ENCODE measurements at places on chromosomes 7 and 10.

- H3K27ac ChIP-seq = no peak overlapping the region
- DNase-seq = no peak
- H3K27me3 ChIP-seq = peaks cover 31% of the 10 kb centered on the region
- peaks cover 14% of the 10 kb centered on the region for H3K4me1 ChIP-seq
- H3K4me3 ChIP-seq = no peak overlapping the region
- H3K36me3 ChIP-seq = no peaks in the 10 kb centered on the region
These were observed 304.5 kb upstream of the NFE2L3 start for GRCh38 chr7:25847336-25848070.

- no peak overlapping the region for H3K27ac ChIP-seq
- no peak for DNase-seq
- H3K27me3 ChIP-seq = no peaks in the 10 kb centered on the region
- H3K4me1 ChIP-seq = peaks cover 30% of the 10 kb centered on the region
- no peak overlapping the region for H3K4me3 ChIP-seq
- H3K36me3 ChIP-seq = no peaks in the 10 kb centered on the region
These were observed 9.3 kb downstream of the OSBPL3 start for GRCh38 chr7:24970676-24971075.

DNA sequence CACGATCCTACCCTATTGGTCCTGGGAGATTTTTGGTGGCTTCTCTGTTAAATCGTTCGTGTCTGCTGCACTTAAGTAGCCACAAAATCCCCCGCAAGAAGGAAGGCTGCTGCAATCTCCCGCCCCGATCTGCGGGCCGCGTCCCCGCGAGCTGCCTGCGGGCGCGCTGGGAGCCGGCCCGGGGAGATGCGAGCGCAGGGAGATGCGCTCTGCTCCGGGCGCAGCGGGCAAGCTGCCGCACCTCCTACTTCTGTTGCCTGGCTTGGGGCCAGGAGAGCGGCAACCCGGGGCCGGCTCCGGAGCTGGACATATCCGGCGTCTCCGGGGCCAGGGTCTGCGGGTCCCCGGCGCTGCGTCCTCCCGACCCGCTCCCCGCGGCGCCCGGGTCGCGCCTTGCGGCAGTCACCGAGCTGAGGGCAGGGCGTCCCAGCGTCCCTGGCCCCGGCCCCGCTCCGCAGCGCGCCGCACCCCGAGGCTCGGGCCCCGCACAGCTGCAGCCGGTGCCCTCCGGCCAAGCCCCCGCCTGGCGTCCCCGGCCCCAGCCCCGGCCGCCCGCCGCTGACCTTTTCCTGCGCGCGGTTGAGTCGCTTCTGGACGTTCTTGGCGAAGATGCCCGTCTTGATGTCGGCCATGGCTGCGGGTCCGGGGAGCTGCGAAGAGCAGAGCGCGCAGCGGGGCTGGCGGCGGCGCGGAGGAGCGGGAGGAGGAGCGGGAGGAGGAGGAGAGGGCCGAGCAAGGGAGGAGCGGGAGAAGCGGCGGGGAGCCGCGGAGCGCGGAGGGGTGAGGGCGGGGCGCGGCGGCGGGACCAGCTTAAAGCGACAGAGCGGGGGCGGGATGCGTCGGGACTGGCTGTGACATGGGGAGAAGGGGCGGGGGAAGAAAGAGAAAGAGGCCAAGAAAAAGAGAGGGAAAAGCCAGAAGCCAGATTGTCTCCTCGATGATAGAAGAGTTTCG is at the start of gene AMPH:
TSS of gene AMPH (minus strand) at position 654 of the 954 bp plus-strand sequence. CDS start at position 632, 22 bp downstream.
- no peaks in the 10 kb centered on the region for H3K36me3 ChIP-seq
- no peak for DNase-seq
- peaks cover 6% of the 10 kb centered on the region for H3K4me1 ChIP-seq
- H3K27me3 ChIP-seq = peaks cover 35% of the 10 kb centered on the region
- H3K27ac ChIP-seq = no peak within 1 kb of the TSS

DNA sequence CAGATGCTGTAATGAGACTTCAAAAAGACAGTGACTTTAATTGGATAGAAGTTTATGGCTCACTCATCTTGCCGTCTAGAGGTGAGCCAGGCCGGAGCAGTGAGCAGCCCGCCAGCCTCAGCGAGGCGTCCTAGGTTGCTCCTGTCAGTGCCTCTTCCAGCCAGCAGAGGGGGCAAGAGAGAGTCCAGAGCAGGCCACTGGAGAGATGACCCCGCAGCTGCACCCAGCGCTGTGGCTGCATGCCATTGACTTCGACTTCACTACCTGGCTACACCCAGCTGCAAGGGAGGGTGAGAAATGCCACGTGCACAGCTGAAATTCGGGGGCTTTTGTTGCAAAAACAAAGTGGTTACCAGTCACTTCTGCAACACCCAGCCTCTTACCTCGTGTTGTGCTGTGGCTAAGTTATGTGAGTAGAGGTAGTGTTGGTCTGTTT is 26.5 kb downstream of the NUB1 start:
- H3K27me3 ChIP-seq = no peaks in the 10 kb centered on the region
- H3K4me1 ChIP-seq = peaks cover 8% of the 10 kb centered on the region
- no peak overlapping the region for H3K4me3 ChIP-seq
- peak; percentile 64 for DNase-seq
- no peak overlapping the region for H3K27ac ChIP-seq

DNA sequence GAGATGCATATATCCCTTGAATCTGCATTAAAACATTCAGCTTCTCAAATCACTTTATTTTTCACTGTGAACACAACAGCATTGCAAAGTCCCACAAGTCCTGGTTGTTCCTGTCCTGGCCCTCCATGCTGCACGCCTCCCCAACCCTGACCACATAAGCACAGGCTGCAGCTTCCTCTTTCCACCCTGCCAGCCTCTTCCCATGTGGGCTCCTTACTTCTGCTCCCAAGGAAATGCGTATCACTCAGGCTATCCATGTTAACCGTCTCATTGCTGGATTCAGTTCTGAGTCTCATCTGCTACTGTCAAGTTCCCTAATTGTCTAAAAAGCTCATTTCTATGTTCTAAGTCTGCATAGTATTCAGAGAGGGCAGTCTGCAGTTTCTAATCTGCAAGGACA is 89.7 kb upstream of the ZPBP start:
- H3K27ac ChIP-seq = no peak overlapping the region
- no peak for DNase-seq
- H3K4me3 ChIP-seq = no peak overlapping the region
- no peaks in the 10 kb centered on the region for H3K4me1 ChIP-seq

DNA sequence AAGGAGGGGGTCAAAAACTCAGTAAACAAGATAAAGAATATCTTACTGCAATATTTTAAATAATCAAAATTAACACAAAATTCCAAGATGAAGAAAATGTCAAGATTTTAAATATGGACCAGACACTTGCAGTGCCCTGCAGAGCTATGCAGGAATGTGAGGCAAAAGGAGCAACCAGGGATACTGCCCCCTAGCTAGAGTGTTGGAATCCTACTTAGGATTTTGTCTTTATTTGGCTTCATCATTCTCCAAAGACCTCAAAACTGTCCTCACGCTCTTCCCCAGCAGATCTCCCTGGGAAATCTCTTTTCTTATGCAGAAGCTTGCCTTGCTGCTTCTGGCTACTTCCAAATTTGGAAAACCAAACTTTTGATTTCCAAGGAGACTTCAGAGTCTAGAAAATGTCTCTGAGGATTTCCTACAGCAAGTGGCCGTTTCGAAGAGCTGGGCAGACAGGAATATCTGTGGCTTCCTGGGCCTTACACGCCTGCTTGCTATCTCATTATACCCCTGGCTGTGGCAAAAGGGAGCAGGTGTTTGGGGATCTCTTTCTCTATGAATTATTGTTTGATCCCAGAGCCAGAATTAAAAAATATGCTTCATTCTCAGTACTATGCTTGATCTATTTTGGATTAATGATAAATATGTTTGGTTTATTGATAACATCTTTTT is 232.2 kb upstream of the BMPER start:
- H3K4me1 ChIP-seq = no peaks in the 10 kb centered on the region
- no peaks in the 10 kb centered on the region for H3K36me3 ChIP-seq
- H3K27ac ChIP-seq = no peak overlapping the region
- no peaks in the 10 kb centered on the region for H3K27me3 ChIP-seq
- DNase-seq = no peak
- no peak overlapping the region for H3K4me3 ChIP-seq

DNA sequence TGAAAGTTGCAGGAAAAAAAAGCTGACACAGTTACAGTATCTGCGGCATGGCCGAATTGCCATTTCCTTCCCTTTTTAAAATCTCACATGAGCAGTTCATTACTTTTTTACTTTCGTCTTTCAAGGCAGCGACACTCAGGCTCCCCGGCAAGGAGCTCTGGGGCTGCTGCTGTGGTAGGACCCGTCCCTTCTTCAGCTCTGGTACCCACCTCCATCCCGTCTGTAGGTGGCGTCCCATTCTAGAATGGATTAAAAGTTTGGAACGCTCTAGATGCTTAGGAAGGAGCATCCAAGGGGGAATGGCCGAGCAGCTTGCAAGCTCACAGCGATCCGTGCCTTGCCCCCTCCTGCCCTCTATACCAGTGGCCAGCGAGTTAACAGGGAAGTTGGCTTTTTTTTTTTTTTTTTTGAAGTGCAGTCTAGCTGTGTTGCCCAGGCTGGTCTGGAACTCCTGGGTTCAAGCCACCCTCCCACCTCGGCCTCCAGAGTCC is 22.8 kb upstream of the TTYH3 start:
- H3K27me3 ChIP-seq = no peaks in the 10 kb centered on the region
- DNase-seq = no peak
- no peak overlapping the region for H3K27ac ChIP-seq
- peaks cover 13% of the 10 kb centered on the region for H3K4me1 ChIP-seq
- no peaks in the 10 kb centered on the region for H3K36me3 ChIP-seq

DNA sequence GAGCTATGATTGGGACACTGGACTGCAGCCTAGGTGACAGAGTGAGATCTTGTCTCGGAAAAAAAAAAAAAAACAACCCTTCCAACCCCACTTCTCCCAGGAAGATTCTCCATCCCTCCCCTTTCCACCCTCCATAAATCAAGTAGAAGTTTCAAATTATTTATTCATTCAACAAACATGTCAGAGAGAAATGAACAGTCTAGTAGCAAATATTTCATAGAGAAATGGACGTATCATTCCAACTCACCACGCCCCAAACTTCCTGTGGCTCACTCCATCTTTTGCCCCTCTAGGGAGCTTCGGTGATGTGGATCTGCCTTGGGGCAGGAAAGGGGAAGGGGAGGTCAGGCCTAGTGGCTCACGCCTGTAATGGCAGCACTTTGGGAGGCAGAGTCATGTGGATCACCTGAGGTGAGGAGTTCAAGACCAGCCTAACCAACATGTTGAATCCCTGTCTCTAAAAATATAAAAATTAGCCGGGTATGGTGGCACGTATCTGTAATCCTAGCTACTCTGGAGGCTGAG is 638 bp upstream of the TRAPPC14 start:
- peaks cover 31% of the 10 kb centered on the region for H3K36me3 ChIP-seq
- DNase-seq = no peak
- peak overlapping the region; percentile 48 for H3K27ac ChIP-seq

Data from CD4-positive, alpha-beta T cell (primary cell).